ENCODE measurements at places on chromosomes 2 and 18.

- DNase-seq: no peak
Observed at GRCh38 chr2:81661081-81661480, 1356.5 kb upstream of the LRRTM1 start.

DNA sequence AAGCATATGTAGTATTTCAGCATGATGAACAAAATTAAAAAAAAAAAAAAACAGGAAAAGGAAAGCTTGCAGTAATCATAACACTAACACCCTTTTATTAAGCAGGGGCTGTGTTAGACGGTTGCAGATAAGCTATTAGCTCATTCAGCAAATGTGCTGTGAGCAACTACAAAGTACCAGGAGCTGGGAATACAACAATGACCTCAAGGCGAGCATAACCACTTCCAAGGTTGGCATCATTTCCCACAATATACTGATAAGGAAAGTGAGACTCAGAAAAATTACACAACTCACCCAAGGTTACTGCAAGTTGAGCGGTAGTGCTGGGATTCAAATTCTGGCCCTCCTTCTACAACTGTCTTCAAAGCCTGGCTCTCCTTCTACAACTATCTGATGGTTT lies 38.2 kb upstream of the ACTR3 start:
- DNase-seq: no peak

GRCh38 chr2:41836948-41837347 lies 210.9 kb upstream of the PKDCC start:
- DNase-seq: peak; percentile 62

- no peak for DNase-seq
Observed at GRCh38 chr2:47452761-47453160, 49.8 kb downstream of the MSH2 start.

DNA sequence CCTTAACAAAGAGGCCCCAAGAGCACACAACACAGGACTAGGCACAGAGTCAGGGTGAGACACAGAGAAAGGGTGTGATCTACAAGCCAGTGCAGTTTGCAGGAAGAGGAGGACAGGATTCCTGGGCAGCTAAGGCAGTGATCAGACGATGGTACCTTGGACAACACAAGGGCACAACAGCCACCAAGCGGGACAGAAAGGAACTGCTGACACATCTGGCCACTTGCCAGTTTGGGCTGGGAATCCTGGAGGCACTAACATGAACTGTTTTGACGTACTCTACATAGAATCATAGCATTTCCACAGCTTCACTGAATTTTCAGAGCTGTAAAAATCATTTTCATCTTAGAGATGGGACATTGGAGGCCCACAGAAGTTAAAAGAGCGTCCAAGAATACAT lies 221.5 kb upstream of the SLC35G4 start:
- DNase-seq: peak; percentile 30

DNA sequence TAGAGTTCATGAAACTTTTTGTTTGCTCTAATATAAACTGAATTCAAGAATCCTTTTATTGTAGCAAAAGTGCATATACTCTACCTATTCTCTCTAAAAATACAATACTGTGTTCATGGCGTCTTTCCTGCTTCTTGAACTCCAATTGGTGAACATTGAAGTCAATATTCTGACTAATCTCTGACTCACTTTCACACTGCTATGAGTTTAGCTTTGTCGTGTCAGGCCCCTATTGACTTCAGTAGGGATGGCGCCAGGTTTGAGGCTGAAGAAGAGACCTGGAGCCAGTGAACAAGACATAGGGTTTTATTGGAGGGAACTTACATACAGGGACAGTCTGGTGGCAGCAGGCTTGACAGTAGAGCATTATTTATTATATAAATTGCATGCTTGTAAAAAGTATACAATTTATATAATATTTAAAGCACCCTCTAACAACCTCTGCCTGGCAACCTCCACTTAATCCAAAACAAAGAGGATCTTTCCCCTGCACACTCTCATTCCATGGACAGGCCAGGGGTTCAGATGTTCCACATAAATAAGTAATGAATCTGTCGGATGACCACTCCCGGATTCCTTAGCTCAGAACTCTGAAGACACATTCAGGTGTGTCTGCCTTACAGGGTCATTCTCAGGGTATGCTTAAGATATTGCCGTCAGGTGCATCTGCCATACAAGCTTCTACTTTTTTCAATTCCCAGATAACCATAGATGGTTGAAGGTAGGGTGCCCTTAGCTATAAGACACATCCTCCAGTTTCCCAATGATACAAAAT lies 141.0 kb downstream of the CERS6 start:
- DNase-seq: no peak

DNA sequence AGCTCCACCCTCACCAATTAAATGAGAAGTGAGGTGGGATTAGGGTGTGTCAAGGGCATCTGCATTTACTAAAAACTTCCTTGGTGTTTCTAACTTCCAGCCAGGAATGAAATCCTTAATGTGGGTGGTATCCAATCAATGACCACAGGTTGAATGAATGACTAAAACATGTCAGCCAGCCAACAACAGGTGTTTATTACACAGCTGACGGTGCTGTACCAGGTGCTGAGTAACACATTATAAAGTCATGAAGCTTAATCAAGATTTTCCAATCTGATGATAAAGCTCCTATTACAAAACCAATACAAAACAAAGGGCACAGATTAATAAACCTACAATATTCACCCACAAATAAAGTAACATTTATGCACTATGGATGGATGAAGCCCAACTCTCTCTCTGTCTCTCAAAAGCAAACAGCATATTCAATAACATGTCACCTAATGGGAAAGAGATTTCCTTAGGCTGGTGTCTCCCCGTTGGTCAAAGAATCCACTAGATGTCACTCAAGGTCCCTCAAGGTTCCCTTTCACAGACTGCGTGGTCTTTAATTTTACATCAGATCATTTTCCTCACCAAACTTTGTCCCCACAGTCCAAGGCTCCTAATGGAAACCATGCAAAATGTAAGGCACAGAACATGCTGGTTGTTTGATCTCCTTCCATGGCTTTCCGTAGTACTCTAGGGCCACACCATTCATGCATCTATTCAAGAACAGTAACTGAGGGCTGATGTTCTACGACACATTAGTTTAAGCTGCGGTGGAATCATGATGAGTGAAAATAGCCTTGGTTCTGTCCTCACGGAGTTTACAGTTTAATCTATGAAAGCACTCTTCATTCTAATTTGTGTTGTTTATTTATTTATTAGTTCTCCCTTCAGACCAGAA lies 6.4 kb upstream of the PTPN4 start:
- DNase-seq: no peak

DNA sequence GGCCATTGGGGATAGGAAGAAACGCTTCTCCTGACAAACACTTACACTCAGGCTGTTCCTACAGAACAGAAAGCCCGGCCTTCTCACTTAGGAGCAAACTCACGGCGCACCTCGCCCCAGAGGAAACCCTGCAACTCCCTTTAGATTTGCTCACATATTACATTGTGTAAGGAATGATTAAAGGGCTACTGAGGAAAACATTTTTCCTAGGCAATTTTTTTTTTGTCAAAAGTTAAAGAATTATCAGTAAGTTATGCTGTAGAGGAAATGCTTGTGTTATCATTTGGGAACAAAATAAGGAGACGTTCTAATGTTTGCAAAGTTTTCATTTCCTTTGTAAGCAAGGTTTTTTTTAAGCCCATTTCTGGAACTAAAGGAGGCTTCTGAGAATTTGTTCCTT lies 264.1 kb downstream of the HDAC4 start:
- no peak for DNase-seq

DNA sequence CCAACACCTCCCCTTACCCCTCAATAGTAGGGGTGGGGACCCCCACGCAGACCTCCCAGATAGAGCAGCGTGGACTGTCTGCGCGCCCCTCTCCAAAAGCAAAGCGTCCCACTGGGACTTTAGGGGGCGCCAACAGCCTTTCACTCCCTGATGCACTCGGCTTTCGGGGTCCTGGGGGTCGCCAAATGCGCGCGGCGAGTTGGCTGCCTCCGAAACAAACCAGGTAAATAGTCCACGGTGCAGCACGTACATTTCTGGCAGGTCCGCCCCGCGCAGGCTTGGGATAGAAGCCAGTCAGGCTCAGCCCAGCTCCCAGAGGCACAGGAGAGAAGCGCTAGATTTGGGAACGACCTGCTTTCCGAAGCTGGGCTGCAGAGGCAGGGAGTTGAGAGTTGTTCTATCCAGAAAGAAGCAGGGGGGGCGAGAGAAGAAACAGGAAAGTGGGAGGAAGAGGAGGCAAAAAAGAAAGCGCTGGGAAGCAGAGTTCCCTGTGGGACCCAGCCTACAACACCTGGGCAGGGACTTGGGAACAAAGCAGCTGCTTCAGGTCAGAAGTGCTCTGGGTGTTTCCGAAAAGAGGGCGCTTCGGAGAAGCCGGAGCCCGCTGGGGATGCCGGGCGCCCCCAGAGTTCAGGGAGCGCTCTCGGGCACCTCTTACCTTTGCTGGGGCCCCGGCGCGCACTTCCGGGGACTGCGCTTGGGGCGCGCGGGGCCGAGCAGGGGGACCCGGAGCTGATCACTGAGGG lies 544 bp downstream of the EVA1A start:
- peak; percentile 60 for DNase-seq

- DNase-seq: no peak
Observed at GRCh38 chr2:237431372-237431771, 17.4 kb upstream of the COL6A3 start.

- no peak for DNase-seq
Observed at GRCh38 chr2:196597531-196597930, 42.0 kb upstream of the CCDC150 start.

- DNase-seq: no peak
Observed at GRCh38 chr2:40372283-40372985, 79.5 kb downstream of the SLC8A1 start.

- DNase-seq: no peak
Observed at GRCh38 chr18:22082408-22082807, 87.0 kb upstream of the GATA6 start.

DNA sequence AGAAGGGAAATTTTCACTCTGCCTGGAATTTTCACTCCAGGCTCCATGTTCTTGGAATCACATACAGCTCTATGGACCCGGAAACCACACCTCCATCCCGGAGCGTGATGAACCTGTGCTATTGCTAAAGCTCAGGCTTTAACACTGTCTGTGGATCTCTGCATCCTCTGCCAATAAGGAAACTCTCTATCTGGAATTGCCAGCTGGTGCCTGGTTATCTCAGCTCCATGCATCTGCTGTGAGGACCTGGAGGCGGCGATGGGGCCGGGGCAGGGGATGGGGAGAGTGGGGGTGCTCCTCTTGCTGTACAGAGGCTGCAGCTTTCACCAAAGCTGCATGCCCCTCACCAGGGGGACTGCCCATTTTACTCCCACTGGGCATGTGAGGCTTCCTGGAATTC lies 754.0 kb upstream of the SOX11 start:
- peak; percentile 18 for DNase-seq

- DNase-seq: no peak
Observed at GRCh38 chr2:240642806-240643092, 17.5 kb downstream of the GPR35 start.

DNA sequence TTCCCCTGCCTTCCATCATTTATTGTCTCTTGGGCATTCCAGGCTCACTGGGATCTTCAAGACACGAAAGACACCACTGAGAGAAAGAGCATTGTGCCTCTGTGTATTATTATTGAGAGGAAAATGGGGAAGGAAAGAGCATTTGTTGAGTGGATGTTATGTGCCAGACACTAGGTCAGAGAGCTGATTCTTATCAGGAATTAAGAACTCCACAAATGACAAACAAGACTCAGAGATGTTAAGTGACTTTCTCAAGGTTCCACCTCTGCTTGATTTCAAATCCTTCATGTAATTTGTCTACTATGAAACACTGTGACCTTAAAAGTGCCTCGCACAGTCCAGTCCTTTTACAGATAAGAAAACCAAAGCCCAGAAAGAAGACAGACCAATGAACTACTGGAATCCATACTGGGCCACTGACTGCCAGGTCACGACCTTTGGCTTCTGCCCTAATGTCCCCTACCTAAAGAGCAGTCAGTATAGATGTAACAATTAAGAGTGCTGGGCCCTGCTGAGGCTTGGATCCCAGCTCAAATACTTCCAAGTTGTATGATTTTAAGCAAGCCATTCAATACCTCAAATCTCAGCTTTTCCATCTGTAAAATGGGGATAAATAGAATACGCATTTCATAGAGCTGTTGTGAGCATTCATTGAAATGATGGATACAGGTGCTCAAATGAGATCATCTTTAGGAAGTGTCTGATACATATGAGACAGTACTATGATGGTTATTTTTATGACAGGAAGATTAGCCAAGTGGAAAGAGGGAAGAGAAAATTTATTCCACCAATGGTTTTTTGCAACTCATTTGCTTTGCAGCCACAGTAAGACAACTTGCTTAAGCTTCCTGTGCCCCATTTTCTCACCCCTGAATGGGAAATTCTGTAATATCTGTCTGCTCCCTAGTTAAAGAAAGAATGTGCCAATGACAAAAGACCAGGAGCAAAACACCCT lies 10.9 kb downstream of the KLF7 start:
- no peak for DNase-seq

DNA sequence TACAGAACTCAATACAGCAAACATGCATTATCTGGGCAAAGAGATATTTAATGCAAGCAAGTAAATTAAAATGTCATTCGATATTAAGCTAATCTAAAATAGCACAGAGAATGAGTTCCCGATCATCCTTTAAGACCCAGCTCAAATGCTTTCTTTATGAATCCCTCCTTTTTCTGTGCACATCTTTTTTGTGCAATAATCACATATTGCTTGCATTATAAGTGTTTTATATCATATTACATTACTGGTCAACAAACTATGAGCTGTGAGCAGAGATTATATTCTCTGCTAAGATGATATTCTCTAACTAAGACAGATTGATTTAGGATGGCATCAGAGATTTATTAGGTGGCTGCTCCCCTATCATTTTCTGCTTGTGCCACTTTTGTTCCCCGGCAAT lies 146.1 kb downstream of the ERBB4 start:
- DNase-seq: no peak

GRCh38 chr2:95372845-95373244 lies 29.7 kb upstream of the FAHD2A start:
- no peak for DNase-seq

DNA sequence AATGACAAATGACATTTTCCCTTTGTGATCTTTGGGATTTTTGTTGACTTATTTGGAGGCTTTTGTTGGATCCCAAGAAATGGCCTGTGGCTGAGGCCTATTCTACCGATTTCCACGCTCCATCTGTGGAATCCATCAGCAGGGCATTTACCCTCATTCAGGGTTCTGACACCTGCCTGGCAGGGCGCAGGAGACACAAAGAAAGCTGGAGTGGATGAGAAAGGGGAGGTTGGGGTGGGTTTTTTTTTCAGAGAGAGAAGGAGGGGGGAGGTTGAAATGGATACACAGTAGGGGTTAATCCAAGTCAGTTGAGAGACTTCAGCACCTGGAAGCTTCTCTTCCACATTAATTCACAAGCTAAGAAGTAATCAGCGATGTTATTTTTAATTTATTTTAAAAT lies 59.7 kb downstream of the PAX3 start:
- DNase-seq: no peak

GRCh38 chr18:70289351-70290312 lies 787 bp downstream of the SOCS6 start:
- peak; percentile 65 for DNase-seq

GRCh38 chr2:85421260-85422071 lies 3.0 kb downstream of the SH2D6 start:
- no peak for DNase-seq

DNA sequence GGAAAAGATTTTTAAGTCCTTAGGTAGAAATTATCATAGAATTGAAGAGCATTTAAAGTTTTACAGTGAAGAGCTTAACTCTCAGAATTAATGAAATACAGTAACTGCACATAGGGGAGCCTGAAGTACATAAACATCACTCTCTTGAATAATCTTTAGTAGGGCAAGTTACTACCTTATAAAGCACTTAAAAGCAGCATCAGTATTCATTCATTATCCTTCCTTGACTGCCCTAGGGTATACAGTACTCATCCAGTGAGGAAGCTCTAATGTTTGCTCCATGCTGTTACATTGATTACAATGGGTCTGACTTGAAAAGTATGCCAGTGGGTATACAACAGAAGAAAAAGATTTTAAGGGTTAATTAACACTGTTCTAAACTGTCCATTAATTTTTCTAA lies 66.5 kb downstream of the ATF2 start:
- DNase-seq: no peak
